ENCODE measurements at places on chromosomes 3 and 15. TPM values are rescaled to one million over a fixed set of nuclear protein-coding genes. Genes with fewer than 3 reads are reported as not detected.

The SLC22A14 gene
- total RNA-seq = 0.24 TPM

The EPHB3 gene
- total RNA-seq = 44.7 TPM

The HRG gene
- total RNA-seq = 0.12 TPM

The COL6A5 gene
- 0.16 TPM for total RNA-seq

The NANOGP8 gene
- total RNA-seq = 0.44 TPM

The FANCD2OS gene
- total RNA-seq = not detected

The C3orf20 gene
- total RNA-seq = 0.24 TPM

The GOLGA6L10 gene
- total RNA-seq = 3.9 TPM

The SNTN gene
- total RNA-seq = not detected

The GOLGA8T gene
- not detected for total RNA-seq

The TMCO5A gene
- total RNA-seq = not detected

The EFHB gene
- not detected for total RNA-seq

The SENP8 gene
- total RNA-seq = 1.8 TPM

The CISH gene
- 4.8 TPM for total RNA-seq

The FBXL22 gene
- total RNA-seq = 1.2 TPM

The ATP2B2 gene
- 0.24 TPM for total RNA-seq

The PLA2G4F gene
- 34.9 TPM for total RNA-seq

The RCCD1 gene
- total RNA-seq = 8.8 TPM

The CCR8 gene
- total RNA-seq = 0.16 TPM

The LRRC31 gene
- total RNA-seq = not detected

The NOX5 gene
- total RNA-seq = 0.44 TPM

The TM4SF4 gene
- total RNA-seq = not detected

The LMAN1L gene
- not detected for total RNA-seq

The FAN1 gene
- 8.3 TPM for total RNA-seq

The SERINC4 gene
- 0.36 TPM for total RNA-seq

The SCAANT1 gene
- not detected for total RNA-seq

The SATB1 gene
- total RNA-seq = 7.9 TPM

The PIGZ gene
- total RNA-seq = 3.7 TPM

The GPR160 gene
- 1.4 TPM for total RNA-seq

The LEKR1 gene
- total RNA-seq = 1.2 TPM

The SLC24A5 gene
- not detected for total RNA-seq

The CDHR4 gene
- total RNA-seq = not detected

The MAP6D1 gene
- 2.0 TPM for total RNA-seq

The LRRC49 gene
- 2.7 TPM for total RNA-seq

The STRC gene
- not detected for total RNA-seq

The PSTPIP1 gene
- 1.3 TPM for total RNA-seq

The GTF2A2 gene
- total RNA-seq = 61.5 TPM

The MORC1 gene
- total RNA-seq = not detected

The FAM81A gene
- total RNA-seq = 1.2 TPM

The ALPK3 gene
- 5.5 TPM for total RNA-seq

The SERPINI1 gene
- 1.3 TPM for total RNA-seq

The CASR gene
- not detected for total RNA-seq

The OR5H15 gene
- total RNA-seq = not detected

The DUSP7 gene
- 62.6 TPM for total RNA-seq

The BLOC1S6 gene
- 18.1 TPM for total RNA-seq

Measured in esophagus mucosa (tissue), 1 donor.